GOT3 (cell line): ENCODE measurements at places on chromosomes 7 and 10.

DNA sequence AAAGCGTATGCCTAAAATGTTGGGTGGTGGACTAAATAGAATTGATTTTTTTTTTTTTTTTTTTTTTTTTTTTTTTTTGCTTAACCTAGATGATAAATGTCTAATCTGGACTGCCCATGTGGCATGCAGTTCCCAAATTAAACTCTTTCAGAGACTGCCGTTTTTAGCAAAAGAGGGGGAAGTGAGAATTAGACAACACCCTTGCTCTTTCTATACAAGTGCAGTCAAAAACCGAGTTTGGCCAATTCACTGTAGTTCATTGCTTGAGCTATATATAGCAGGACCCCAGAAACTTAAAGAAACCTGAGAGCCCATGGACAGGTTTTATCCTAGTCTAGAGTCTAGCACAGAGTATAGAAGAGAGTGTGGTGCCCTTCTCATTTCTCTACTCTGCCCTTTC, 141.9 kb downstream of the GRM3 start:
- no peak for DNase-seq

- DNase-seq = no peak
Observed at GRCh38 chr7:2379821-2380450, 23.5 kb upstream of the CHST12 start.

DNA sequence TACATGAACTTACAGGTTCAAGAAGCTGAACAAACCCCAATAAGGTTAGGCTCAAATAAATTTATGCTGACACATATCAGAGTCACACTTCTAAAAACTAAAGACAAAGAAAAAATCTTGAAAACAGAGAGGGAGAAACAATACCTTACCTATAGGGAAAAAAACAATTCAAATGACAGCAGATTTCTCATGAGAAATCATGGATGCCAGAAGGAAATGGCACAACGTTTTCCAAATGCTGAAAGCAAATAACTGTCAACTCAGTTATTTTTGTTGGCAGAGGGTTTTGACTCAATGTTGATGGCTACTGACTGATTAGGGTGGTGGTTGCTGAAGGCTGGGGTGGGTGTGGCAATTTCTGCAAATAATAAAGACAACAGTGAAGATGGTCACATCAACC, 239.4 kb downstream of the ARHGAP12 start:
- DNase-seq = no peak

DNA sequence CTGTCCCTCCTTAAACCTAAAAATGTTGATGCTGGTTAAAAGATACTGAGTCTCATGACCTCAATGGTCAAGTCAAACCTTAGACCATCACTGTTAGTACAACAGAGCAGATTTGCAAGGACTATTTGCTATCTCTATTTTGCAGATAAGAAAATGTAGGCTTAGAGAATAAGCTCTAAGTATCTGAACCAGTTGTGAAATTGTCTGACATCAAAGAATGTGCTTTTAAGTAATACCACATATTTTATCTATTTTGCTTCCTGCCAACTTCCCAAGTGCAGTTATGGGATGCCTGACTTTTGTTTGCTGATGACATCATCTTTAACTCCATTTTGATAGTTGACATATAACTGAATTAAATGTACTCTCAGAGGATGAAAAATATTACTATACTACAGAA, 83.6 kb upstream of the TMEM106B start:
- no peak for DNase-seq

GRCh38 chr10:94279835-94280709, 82.7 kb downstream of the NOC3L start:
- DNase-seq = no peak

GRCh38 chr10:6987536-6987945, 407.5 kb upstream of the PRKCQ start:
- no peak for DNase-seq

DNA sequence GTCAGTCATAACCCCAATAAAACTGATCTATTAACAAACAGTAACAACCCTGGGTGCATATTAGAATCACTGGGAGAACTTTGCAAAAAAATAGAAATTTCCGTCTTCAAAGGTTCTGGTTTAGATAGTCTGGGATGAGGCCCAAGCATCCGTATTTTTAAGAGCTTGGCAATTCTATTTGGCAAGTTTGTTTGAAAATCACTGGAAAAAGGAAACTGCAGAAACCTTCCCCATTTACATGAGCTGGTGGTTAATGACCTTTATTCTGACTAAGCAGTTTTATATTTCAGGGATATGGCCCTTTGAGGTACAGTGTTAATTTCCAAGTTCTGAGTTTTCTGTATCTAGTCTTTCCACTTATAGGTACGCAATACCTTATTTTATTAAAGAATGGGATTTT, 115.8 kb upstream of the PRR15 start:
- DNase-seq = no peak

DNA sequence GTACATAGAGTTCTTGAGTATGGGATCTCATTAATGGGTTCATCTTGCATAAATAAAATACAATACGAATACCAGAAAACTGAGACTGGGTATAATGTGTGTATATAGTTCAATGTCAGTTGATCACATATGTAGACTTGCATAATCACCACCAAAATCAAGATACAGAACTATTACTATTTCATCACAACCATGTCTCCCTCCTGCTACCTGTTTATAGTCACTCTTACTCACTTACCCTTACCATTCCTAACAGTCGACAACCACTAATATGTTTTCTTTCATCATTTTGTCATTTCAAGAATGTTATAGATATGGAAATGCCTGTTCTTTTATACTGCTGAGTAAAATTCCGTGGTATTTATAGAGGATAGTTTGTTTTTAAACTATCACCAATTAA, 416.1 kb upstream of the CNTNAP2 start:
- DNase-seq = no peak

DNA sequence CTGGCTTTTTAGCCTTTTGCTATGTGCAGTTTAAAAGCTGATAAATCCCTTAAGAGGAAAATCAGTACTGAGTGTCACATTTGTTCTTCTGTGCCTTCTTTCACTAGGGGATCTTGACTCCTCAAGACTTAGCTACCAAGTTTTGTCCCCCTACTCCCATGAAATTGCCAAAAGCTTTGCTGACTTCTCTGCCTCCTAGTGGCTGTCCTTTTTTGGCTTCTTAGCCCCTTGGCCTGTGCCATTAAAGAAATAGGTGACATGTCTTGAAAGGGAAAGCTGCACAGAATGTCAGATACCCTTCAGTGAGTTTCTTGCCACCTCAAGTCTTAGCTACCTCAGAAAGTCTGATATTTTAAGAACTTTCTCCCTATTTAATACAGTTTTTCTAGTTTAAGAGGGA, 10.5 kb downstream of the MKLN1 start:
- DNase-seq = no peak

DNA sequence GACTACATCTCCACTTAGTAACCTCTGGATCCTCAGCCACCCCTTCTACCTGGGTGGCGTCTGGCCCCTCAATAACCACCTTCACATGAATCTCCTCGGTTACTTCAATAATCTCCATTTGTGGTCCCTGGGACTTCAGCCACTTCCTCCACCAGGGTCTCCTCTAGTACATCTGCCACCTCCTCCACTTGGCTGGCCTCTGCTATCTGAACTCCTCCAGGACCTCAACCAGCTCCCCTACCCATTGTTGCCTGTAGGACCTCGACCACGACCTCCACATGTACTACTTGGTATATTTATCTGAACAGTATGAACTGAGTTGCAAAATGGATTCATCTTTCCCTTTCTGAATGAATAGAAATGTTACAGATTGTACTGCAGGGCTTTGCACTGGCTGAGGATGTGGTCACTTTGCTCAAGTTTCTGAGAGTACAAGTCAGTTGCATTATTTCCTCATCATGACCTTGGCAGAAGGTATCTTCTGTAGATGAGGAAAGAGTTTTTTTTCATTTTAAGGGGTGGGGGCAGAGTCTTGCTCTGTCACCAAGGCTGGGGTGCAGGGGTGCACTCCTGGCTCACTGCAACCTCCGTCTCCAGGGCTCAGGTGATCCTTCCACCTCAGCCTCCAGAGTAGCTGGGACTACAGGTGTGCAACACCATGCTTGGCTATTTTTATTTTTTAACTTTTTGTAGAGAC, 36.0 kb downstream of the MAT1A start:
- no peak for DNase-seq

- no peak for DNase-seq
Observed at GRCh38 chr10:33507662-33508425, 173.4 kb upstream of the NRP1 start.

GRCh38 chr7:11193131-11193867, 219.6 kb downstream of the PHF14 start:
- DNase-seq = peak; percentile 25

DNA sequence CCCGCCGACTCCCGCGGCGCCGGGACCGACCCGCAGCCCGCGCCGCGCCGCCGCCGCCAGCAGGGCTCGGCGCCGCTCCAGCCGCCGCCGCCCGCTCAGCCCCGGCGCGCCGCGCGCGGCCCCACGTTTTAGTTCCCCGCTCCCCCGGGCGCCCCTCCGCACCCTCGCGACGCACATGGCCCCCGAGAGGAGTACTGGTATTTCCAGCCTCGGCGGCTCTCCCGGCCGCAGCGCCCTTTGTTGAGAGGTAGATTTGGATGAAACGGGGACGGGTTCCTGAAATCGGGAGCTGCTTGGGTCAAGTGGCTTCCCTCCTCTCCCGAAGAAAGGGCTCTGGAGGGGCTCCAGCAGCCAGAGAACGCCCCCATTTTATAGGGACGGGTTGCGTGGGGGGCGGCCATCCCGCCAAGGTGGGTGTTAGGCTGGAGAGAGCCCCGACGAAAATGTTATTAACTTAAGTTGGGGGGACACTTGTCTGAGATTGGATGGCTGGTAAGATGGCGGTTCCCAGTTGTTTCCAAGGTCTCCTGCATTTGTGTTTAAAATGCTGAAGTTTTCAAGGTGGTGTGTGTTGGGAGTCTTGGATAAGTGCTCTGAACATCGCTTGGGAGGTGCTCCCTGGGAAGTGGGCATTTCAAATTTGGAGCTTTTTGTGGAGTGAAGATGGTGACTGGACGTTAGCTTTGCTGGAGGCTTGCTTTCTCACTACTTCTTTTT, 1.2 kb downstream of the BMI1 start:
- DNase-seq = no peak

DNA sequence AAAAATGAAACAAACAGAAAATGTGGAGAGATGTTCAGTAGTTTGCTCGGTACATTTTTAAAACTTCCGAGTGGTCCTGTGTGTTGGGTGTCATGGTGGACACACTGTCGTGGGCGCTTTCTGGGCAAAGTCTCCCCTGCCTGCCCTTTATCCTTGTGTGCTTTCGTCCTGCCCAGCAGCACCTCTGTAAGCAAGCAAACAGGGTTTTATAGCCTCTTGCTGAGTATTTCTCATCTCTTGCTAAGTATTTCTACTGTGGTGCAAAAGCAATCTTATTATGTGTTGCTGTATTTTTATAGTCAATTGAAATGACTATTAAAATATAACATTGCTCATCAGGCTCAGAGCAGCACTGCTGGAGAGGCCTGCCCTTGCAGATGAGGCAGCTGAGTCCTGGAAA, 48.7 kb downstream of the DOCK1 start:
- no peak for DNase-seq

- DNase-seq = no peak
Observed at GRCh38 chr7:51328351-51328801, 11.8 kb upstream of the COBL start.

DNA sequence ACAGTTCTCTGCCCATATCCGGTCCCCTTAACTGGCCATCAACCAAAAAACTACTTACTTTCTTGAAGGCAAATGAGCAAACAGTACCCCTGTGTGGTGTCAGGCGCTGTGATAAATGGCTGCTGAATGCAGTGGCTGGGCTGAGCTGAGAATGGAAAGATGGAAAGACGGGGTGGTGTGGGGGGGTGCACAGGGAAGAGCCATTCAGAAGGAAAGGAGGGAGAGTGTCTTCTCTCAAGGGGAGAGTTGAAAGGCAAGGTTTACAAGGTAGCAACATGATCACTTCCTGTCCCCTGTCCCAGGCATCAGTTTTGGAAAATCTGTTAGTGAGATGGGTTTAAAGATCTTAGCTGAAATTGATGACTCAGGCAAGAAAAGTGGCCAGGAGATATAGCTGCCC, 22.5 kb downstream of the EMX2 start:
- DNase-seq = no peak

- DNase-seq = no peak
Observed at GRCh38 chr10:124612611-124613498, 131.3 kb downstream of the FAM53B start.

DNA sequence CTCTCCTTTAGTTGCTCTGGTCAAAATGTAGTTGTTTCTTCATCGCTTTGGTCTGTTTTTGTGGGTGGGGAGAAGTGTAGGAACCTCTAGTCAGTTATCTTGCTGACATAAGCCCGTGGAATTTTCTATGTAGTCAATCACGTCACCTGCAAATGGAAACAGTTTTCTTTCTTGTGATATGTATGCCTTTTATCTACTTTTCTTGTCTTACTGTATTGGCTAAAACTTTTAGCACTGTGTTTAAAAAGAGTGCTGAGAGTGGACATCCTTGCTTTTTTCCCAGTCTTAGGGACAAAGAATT, 42.3 kb downstream of the AKR1E2 start:
- no peak for DNase-seq

- DNase-seq = no peak
Observed at GRCh38 chr7:5143935-5144903, 45.8 kb upstream of the WIPI2 start.

GRCh38 chr7:81956520-81956919, 186.7 kb upstream of the HGF start:
- DNase-seq = no peak

GRCh38 chr10:128221807-128222206, 95.6 kb upstream of the MKI67 start:
- DNase-seq = no peak

- DNase-seq = no peak
Observed at GRCh38 chr10:103510046-103510685, 16.7 kb downstream of the NEURL1 start.

- DNase-seq = no peak
Observed at GRCh38 chr10:63396133-63396761, 69.5 kb downstream of the JMJD1C start.

DNA sequence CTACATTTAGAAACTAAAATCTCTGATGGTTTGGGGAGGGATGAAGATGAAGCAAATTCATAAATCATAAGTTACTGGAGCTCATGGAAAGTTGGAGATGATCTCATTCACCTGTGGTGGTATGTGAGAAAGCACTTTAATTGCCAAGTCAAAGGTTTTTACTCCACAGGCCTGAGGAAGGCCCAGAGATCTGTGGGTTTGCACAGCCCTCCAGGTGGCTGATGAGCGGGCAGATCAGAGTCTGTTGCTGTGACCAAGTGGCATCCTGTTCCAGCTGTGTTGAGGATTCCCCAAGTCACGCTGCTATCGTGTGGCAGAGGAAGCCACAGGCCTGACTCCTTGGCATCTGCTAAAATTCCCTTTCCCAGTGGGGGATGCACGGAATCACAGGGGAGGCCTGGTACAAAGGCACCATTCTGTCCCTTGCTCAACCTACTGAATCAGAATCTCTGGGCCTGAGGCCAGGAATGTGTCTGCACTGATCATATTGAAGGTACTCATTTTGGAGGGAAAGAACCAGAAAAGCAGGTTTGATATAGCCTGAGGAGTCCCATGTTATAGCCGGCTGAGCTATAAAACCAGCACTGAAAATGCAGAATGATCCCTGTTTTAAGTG, 19.7 kb upstream of the DDC start:
- DNase-seq = no peak

GRCh38 chr7:104362756-104363155, 34.4 kb downstream of the LHFPL3 start:
- DNase-seq = no peak
